Stimulated activated naive CD8-positive, alpha-beta T cell treated with anti-CD3 and anti-CD28 coated beads, Interleukin-15, amount 100 ng/mL, for 72 hours (primary cell): ENCODE measurements at places on chromosomes 1 and 21.
A peak's percentile ranks its signal among the peaks of the same experiment; 100 is the strongest.

- peak; percentile 29 for DNase-seq
Measured at GRCh38 chr1:203117611-203118575, 9.6 kb upstream of the ADORA1 start.

- DNase-seq = no peak
Measured at GRCh38 chr1:188641566-188642211, 1812.9 kb downstream of the PLA2G4A start.

DNA sequence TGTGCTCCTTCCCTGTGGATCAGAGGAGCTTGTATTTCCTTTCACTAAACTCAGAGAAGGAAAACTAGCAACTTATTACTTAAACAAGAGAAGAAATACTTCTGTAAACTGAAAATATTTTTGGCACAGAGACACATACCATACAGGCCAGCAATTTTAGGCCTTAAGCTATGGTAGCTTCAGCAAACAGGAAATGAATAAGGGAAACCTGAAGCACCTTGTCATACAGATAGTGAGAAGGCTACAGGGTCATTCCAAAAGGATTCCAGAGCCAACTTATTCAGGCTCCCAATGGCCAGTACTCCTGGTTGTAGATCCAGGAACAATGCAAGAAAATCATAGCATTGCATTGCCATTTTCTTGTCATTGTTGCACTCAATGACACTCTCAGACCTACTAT is 9.1 kb upstream of the KYAT3 start:
- no peak for DNase-seq

GRCh38 chr1:233113009-233113879 is 162.8 kb downstream of the NTPCR start:
- peak; percentile 72 for DNase-seq

DNA sequence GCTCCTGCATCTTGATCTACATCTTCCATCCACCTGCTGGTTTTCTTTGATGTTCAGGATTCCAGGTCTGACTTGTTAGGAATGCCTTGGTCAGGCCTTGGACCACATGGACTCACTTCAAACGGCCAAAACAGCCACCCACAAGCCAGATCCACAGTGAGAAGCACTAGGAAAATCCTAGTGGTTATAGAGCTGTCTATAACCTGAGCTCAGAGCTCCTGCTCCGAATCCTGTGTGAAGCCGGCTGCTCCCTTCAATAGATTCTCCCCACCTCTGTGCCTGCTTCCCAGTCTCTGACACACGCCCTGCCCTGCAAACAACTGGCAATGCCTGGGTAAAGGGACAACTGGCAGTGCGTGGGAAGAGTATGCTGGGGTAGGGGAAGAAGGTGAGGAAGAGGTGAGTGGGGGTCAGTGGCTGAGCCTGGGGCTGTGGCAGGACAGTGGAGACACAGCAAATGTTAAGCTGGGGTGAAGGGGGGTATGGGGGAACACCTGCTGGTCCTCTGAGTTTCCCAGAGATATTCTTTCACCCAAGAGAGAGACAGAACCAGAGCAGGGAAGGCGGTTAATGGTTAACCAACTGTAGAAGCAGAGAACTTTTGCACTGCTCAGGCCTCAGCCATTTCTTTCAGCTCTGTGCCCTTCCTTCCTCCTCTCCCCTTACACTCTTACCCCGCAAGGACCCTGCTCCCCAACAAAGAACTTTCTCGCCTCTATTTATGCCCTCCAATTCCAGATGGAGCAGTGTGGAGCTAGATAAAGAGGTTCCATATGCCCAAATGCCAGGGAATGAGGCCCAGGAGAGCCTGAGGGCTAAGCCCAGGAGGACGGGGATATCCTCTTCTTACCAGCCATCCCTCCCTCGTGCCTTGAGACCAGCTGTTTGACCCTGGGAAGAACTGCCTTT is 4.5 kb downstream of the PLXNA2 start:
- DNase-seq = no peak

DNA sequence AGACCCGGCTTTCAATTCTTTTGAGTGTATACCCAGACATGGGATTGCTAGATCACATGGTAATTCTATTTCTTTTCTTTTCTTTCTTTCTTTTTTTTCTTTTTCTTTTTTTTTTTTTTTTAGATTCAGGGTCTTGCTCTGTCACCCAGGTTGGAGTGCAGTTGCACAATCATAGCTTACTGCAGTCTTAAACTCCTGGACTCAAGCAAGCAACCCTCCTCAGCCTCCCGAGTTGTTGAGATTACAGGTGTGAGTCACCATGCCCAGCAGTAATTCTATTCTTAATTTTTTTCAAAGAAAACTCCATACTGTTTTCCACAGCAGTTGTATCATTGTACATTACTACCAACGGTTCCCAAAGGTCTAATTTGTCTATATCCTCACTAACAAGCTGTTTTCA is 13.5 kb upstream of the RNF186 start:
- no peak for DNase-seq

DNA sequence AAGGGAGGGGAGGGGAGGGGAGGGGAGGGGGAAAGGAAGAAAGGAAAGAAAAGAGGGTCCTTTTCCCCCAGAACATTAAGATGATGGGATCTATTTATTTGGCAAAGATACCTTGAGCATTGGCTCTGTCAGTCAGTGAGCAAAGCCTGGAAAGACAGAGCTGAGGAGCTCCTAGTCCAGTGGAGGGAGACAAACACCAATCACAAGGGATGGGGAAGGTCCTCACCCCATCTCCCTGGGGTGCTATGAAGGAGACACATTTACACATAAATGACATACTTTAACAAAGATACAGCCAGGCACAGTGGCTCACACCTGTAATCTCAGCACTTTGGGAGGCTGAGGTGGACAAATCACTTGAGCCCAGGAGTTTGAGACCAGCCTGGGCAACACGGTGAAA is 154.9 kb upstream of the TIAM1 start:
- DNase-seq = no peak

DNA sequence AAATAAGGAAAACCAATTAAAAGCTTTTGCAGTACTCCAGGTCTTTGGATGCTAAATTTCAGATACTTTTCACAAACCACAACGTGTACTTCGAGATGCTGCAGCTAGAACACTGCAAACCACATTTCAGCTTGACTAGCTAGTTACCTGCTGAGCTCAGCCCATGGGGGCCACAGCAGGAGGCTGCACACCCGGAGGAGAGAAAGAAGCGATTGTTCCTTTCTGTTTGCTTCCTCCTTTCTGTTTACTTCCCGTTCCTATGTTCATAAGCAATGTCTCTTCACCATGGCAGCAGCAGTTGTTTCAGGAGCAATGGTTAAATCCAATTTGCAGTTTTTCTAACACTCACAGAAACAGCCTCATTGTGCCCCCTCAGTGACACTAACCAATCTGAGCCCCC is 225.6 kb upstream of the FGGY start:
- peak; percentile 4 for DNase-seq

DNA sequence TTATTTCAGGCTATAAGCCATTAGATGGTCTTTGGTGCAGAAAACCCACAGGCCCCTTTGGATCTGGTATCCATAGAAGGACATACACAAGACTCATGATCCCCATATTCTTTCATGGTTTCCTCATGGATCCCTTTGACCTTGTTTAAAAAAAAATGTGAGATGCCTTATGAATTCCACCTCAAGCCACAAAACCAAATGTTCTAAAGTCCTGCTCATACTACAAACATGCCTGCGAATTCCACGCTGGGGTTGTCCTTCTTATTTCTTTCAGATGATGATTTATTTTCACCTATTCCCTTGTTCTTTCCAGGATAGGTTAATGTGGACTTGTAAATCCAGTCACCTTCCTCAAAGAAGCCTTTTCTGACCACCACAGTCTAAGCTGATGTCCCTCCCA is 256.9 kb upstream of the DPYD start:
- no peak for DNase-seq

- DNase-seq = no peak
Measured at GRCh38 chr1:196409586-196409985, 198.7 kb downstream of the KCNT2 start.

DNA sequence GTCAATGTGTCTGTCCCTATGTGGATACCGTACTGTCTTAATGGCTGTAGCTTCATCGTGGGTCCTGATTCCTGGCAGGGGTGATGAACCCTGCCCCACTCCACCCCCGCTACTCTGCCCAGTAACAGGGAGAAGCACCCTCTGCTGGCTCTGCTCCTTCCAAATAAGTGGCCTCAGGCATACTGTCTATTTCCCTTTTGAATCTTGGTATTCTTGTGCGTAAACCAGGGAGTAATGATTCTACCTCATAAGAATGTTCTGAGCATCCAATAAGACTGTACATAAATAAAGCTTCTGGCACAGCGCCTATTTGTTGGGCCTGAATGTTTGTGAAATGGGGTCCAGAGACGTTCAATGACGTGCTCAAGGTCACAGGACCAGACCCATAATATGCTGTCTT is 35.2 kb upstream of the CTPS1 start:
- no peak for DNase-seq

GRCh38 chr1:32307324-32307723 is 15.4 kb downstream of the HDAC1 start:
- no peak for DNase-seq

DNA sequence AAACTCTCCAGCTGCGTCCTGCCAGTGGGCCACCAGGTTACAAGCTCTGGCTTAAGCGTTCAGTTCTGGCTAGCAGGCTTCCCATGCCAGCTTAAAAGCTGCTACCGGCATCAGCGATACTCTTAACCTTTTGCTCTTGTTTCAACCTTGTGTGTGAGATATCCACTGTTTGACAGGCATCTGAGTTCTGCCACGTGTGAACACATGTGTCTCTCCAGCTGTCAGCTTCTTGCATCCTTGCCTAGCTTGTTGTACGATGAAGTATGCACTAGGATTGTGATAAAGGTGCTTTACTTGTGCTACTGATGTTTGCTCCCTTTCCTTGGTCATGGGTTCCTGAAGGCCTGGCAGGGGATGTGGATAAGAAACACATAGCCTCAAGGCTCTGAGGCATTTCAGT is 201.6 kb downstream of the PRDM2 start:
- no peak for DNase-seq

DNA sequence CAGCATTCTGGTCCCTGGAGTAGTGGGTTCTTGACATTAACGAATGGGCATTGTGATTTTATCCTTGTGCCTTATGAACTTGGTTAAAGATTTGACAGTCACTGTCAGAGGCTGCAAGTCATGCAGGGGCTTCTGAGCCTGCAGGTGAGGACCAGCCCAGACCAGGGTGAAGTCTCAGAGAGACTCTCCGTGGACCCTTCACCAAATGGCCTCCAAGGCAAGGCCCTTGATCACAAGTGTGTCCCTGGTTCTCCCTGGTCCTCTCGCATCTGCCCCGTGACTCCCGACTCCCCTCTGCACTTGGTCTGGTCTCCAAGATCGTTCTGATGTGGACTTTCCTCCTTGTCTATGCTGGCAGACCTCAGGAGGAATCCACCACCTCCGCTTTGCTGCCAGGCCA is 476.5 kb upstream of the VAMP3 start:
- DNase-seq = no peak

GRCh38 chr1:56032096-56032676 is 547.2 kb downstream of the PLPP3 start:
- no peak for DNase-seq

- DNase-seq = no peak
Measured at GRCh38 chr1:41633764-41634163, 149.3 kb upstream of the EDN2 start.

DNA sequence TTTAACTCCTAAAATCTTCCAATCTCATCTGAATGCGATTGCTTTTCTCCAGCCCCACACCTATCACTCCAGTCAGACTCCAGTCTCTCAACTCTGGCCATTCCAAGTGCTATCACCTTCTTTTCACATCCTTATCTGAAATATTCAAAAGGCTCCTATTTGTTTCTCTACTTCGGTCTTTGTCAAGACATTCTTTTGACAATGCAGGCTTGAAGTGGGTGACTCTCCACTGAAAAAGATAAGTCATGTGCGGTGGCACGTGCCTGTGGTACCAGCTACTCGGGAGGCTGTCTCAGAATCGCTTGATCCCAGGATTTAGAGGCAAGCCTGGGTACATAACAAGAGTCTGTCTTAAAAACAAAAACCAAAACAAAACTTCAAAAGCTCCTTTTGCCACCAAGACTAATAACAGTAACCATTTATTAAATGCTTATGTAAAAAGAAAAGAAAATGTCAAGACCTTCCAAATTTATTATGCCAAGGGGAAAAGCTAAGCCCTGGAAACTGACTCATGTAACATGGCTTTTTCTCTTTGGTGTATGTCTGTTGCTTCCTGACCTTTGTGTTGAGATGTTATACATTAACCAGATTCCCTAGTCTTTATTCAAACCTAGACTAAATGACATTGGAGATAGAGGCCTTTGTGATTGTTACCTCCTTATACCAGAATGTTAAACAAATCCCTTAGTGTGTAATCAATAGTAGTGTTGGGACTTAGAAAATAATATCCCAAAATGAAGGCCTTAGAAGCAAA is 3.6 kb downstream of the ALG14 start:
- no peak for DNase-seq

DNA sequence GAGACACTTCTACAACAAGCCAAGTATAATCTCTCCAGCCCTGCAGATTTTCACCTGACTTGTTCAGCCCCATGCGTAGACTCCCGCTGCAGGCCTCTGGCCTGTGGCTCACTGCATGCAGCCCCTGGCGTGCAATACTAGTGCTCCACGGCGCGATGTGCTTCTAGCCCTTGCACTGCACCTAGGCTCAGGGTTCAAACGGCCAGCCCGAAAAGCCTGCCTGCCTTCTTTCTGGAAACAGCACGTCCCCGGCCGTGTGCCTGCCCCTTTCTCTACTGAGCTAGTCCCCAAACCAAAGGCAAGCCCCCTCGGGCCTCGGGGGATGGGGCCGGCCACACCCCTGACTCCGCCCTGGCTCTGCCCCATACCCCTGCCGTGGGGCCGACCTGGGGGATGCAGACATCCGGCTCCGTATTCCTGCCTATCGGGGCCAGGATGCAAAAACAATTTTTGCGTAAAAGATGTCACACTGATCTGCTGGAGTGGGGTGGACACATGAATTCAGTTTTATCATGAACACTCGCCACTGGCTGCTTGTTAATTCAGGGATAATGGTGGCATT is 26.3 kb upstream of the TRAPPC10 start:
- no peak for DNase-seq

DNA sequence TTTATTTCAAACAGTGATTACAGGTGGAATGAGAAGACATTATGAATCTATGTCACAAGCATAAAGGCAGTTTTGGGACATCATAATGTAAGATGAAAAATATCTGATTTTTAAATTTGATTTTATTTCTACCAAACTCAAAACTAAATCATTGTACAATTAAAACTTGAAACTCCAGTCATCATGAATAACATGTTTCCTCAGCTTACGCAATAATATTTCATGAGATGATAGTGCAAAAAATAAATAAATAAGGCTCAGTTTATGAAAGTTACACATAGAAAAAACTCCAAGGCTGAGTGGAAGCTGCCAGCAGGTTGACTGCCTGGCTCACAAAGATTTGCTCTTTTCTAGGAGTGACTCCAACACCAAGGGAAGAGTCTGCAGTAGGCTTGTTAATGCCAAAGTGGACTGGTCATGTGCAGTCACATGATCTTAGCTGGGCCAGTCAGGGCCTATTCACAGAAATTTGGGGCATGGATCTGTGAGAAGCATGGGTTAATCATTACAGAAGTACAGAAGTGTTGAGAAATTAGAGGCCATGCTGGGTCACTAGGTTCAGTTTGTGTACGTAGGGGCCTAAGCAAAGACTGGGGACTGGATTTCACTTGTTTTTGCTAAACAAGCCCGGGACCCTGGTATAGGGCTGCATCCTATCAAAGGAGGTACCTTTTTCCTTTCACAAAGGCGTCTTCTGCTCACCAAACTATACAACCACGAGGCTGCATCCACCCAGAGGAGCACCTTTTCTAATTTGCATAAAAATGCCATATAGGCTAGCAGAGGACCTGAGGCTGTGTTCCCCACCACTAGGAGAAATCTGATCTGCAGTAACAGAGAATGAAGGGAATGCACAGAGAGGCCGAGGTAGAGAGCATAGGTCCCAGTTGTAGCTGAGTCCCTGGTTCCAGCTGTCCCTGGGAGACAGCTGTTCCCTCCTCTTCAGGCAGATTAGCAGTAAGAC is 4.9 kb upstream of the ABCA4 start:
- no peak for DNase-seq

- no peak for DNase-seq
Measured at GRCh38 chr1:95042286-95042685, 30.5 kb downstream of the ALG14 start.
